ENCODE measurements at places on chromosomes 5 and 9.

GRCh38 chr5:56050551-56051255 is 55.9 kb upstream of the IL6ST start:
- no peak for DNase-seq

DNA sequence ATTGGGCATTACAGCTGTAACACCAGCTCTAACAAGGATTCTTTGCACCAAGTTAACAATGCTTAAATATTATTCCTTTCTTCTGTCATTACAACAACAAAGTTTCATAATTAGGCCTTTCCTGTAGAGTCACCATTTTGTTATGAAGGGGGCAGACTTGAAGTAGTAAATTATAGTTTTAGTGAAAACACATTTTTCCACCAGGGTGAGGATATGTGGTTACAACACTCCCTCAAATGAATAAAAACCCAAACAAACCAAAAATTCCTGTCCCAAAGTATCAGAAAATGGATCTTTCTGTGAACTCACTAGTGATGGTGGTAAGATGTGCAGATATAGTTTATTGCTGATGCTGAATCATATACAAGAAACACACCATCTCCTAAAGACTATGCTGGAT is 250.5 kb upstream of the TUT7 start:
- DNase-seq: no peak

- DNase-seq: no peak
Measured at GRCh38 chr9:33718987-33719386, 76.4 kb upstream of the PRSS3 start.

DNA sequence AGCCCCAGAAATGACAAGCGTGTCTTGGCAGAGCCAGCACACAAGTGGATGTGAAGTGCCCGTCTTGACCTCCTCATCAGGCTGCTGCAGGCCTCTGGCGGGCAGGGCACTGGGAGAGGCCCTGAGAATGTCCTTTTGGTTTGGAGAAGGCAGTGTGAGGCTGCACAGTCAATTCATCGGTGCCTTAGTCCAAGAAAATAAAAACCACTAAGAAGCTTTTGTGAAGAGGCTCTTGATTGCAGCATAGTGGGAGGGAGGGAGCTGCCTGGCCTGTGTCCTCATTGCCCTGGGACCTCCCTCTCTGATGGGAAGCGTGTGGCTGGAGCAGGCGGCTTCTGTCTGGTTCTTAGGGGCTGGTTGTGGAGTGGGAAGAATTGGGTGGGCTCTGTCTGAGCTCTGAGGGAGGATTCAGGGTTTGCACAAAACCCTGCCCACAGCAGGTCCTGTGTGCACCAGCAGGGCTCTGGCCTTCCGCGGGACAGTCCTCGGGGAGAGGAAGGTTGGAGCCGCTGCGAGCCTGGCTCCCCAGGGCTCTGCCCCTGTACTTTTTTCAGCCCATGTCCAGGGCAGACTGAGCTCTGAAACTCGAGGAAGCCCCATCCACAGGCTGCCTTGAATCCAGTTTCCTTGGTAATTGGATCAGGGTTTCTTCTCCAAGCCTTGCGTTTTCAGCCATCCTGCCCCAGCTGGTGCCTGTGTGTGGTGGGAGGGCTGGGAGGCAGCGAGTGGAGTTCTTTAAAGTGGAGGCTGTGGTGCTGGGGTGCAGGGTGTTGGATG is 1.1 kb downstream of the HRCT1 start:
- DNase-seq: no peak

- DNase-seq: no peak
Measured at GRCh38 chr5:52947851-52948250, 41.3 kb upstream of the ITGA2 start.

DNA sequence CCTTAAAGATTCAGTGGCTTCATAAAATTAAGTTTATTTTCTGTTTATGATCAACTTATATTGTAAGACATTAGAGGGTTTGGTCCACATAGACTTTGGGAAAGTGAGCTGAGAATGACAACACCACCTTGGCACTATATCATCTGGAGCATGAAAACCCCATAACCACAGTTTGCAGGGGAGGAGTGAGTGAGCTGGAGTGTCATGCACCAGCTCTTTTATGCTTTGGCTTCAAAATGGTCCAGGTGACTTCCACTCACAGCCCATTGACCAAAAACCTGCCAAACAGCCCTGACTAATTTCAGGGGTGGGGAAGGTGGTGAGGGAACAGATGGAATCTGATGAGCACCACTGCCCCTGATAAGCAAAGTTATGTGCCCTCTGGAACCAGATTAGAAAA is 295.8 kb downstream of the DMRTA1 start:
- DNase-seq: no peak

GRCh38 chr5:73564675-73565074 is 764 bp downstream of the ANKRA2 start:
- no peak for DNase-seq

DNA sequence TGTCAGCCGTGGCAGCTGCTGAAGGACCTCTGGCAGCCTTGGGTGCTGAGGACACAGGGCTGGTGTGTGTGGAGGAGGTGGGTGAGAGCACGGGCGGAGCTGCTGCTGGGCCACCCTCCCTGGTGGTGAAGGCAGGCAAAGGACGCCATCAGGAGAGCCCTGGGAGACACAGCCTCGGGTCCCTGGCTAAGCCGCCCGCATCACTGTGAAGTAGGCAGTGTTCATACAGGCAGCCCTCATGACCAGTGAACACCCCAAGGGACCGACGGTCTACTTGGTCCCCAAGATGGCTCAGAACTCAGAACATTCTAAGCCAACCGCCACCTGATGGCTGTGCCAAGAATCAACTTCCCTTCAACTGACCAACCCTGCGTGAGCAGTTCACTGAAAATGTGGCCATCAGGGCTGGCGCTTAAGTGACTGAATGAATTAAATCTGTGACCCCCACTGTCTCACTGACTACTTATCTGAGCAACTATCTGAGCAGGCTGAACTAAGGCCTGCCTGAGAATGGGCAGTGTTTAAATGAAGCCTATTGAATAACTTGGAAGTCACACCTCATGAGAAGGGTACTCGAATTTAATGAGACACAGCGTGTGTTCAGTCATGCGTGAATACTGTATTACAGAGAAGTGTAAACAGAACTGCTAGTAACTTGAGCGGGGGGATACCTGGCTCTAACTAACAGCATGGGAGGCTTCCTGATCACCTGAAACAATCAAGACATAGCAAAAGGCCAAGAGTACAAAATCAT is 54.7 kb upstream of the SIMC1 start:
- no peak for DNase-seq
